Metanephros (tissue), 2 donors: ENCODE measurements at places on chromosomes 4 and X. TPM values are rescaled to one million over a fixed set of nuclear protein-coding genes. Genes with fewer than 3 reads are reported as not detected.

Gene TLR8
- 1.8 TPM for total RNA-seq

Gene NPY1R
- 26.4 TPM for total RNA-seq

Gene HERC5
- total RNA-seq: 4.9 TPM

Gene TMEM31
- not detected for total RNA-seq

Gene SPANXA1
- total RNA-seq: not detected
